Left forelimb (tissue), 1 donor: ENCODE measurements at places on chromosomes 1 and 21.

DNA sequence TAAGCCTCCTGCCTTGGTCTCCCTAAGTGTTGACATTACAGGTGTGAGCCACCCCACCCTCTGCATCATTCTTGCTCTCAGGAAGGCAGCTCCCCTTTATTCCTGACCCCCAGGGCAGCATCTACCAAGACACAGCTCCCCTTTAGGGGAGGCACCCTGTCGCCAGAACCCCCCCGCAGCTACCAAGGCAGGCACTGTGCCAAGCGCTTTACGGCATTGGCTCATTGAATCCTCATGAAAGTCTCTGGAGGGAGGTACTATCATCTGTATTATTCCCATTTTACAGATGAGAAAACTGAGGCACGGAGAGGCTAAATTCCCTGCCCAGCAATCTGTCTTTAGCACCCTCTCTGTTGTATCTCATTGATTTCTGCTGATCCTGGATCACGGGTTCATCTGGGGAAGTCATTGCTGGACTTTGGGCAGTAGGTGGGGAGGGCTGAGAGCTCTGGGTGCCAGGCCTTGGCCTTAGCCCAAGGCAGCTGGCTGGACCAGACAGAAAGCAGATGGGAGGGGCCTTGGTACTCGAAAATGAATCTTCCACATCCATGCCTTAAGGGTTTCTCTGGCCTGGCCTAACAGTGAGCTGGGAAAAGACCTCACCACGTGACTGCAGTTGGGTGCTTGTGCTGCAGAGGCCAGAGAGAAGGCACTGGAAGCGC, 5.9 kb downstream of the PLOD1 start:
- no peak for DNase-seq

DNA sequence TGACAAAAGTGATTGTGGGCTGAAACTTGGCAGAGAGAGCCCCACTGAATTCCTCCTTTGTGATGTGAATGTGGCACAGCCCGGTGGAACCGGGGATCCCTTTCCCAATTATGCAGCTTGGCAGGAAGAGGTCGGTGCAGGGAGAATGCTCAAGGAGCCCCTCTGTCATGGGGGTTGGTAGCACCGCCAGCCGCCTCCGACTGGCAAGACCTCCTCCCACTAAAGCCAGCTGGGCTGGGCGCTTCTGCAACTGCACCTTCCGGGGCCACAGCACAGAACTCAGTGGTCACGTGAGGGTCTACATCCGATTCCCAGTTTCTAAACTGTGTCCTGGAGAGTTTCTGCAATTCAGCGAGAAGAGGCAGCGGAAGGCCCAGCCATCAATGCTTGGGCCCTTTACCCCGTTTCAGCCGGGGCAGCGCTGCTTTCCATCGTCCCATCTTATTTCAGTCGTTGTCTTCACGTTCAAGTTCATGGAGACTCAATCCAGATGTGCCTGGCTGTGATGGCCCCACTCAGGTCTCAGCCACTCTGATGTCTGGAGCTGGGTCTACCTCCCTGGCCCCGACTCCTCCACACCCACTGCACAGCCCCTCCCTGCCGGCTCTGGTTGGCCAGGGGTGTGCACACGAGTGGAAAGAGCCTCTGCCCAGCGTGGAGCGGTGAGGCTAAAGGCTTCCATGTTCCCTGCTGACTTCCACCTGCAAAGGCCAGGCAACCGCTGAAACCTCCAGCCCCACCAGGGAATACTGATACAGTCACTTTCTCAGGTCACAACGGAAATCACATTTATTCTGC, 39.8 kb upstream of the FHAD1 start:
- DNase-seq = no peak

DNA sequence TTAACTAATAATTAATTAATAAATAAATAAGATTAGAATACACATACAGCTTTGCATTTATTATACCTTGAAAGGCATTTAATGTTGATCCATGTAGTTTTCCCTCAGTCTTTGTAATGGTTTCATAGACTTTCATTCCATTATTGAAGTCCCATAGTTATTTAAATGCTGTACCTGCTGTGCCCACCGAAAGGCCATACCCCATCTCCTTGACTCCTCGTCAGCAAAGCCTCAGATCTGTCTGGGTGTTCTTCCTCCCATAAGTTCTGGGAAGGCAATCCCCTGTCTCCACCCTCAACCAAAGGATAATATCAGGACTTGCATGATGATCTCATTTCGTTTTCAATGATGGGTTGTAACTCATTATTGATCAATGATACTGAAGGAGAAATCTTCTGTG, 17.1 kb downstream of the CCN1 start:
- no peak for DNase-seq

- no peak for DNase-seq
Measured at GRCh38 chr1:205913451-205914154, 29.7 kb downstream of the SLC26A9 start.
